Activated CD4-positive, alpha-beta T cell treated with anti-CD3 and anti-CD28 coated beads for 4 hours (primary cell): ENCODE measurements at places on chromosomes 6 and 20.

DNA sequence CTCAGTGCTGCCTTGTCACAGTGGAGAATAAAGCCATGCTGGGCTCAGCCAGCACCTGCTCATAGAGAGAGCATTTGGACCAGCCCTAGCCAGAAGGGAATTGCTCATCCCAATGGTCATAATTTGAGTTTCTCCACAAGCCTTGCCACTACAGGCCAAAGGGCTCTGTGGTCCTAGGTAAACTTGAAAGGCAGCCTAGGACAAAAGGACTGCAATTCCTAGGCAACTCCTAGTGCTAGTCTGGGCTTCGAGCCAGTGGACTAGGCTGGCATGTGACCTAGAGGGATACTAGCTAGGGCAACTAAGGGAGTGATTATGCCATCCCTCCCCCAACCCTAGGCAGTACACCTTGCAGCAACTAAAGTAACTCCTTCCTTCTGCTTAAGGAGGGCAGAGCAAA lies 516.2 kb downstream of the BCKDHB start:
- DNase-seq = no peak

- no peak for DNase-seq
Measured at GRCh38 chr6:112780498-112781096, 433.5 kb downstream of the RFPL4B start.

GRCh38 chr6:76416821-76417605 lies 344.6 kb upstream of the IMPG1 start:
- no peak for DNase-seq

DNA sequence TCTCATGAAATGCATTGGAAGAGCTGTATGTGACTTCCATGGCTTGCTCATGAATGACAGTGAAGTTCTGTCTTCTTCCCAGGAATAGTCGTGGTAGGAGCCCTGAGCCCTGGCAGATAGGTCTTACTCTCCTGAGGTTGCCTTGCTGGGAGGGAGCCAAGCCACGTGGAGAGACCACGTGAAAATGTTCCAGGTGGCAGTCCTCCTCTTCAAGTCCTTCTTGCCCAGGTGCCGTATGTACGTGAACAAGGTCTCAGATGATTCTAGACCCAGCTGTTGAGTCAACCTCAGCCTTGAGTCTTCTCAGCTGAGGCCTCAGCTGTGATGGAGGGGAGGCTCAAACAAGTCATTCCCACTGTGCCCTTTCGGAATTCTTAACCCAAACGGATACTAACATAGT lies 192.4 kb upstream of the PRDM1 start:
- DNase-seq = no peak

GRCh38 chr6:44706011-44706410 lies 318.5 kb downstream of the CDC5L start:
- DNase-seq = no peak

DNA sequence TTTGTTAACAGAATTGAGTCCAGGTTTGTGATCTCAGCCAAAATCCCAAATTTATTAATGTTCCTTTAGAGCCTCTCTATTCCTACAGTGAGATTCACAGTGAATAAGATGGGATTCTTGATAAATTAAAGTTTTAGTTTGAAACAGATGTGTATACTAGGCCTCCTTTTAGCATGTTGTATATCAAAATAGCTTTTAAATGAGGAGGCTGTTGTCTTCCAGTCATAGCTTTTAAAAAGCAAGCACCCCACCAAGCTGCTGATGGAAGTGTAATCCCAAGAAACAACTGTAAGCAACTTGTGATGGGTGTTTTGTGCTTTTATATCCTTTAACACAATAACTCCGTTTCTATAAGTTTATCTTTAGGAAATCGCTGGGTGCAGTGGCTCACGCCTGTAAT lies 7.0 kb downstream of the GTF2H5 start:
- DNase-seq = no peak

DNA sequence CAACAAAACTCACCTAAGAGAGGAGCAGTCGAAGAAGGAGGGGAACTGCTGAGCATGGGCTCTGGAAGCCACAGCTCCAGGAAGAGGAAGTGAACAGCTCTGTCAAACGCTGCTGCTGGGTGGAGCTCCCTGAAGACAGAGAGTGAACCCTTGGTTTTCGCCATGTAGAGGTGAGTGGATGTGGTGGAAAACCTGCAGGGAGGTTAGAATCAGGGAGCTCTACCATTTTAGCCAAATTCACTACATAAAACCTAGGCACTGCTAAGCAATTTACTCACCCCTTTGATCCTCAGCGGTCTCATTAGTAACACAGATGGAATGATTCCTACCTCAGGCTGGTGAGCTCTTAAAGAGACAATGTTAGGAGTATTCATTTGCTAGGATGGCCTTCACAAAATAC lies 19.4 kb upstream of the TFAP2A start:
- no peak for DNase-seq

GRCh38 chr20:14009208-14009607 lies 13.9 kb downstream of the MACROD2 start:
- no peak for DNase-seq

DNA sequence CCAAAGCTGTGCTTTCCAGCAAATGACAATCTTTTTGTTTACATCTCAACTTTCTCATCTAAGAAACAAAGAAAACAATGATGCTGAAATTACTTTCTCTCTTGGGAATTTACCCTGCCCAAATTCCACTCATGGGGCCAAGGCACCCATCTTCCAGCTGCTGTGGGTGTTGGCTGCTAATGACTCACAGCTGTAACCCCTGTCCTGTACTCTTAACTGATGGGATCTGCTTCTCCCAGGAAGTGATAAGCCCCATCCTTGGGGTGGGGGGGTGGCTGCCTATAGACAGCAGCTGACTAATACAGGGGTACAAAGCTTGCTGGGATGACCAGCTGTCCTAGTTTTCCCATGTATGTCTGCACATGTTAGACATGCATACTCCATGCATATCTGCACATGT lies 938.6 kb downstream of the C6orf118 start:
- DNase-seq = no peak
